ENCODE measurements at places on chromosomes 11 and 22.

- DNase-seq, result no peak
Measured at GRCh38 chr22:45230026-45230721, 10.5 kb downstream of the KIAA0930 start.

DNA sequence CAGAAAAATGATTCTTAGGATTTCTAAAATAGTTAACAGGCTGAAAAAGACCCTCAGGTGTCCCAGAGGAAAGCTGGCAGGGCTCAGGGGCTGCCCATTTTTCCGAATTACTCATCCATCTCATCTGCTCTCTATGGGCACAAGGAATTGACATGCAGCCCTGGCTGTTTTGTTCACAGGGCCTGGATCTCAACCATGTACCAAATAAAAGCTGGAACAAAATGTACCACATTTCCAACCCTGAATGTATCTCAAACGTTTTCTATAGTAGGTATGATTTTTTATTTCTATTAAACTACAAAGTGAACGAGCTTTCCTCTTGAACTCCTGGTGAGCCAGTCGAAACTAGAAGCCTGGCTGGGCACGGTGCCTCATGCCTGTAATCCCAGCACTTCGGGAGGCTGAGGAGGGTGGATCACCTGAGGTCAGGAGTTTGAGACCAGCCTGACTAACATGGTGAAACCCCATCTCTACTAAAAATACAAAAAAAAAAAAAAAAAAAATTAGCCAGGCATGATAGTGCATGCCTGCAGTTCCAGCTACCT is 43.8 kb upstream of the RASD2 start:
- no peak for DNase-seq

DNA sequence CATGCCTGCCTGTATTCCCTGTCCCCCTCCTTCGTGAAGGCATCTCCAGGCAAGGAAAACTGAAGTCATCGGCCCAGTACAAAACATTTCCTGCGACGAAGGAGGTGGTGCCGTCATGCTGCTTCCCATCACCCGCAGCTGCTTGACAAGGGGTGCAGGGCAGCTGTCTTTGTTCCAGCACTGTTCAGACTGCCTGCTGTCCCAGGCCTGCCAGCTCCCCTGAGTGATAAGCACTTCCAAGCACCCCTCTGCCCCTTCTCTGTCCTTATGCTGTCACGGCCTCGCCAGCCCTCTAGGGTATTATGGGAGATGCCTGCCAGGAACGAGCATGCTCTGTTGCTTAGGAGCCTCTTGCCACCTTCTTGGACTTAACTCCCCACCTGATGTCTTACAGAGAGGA is 37.1 kb upstream of the BSX start:
- DNase-seq, result no peak

DNA sequence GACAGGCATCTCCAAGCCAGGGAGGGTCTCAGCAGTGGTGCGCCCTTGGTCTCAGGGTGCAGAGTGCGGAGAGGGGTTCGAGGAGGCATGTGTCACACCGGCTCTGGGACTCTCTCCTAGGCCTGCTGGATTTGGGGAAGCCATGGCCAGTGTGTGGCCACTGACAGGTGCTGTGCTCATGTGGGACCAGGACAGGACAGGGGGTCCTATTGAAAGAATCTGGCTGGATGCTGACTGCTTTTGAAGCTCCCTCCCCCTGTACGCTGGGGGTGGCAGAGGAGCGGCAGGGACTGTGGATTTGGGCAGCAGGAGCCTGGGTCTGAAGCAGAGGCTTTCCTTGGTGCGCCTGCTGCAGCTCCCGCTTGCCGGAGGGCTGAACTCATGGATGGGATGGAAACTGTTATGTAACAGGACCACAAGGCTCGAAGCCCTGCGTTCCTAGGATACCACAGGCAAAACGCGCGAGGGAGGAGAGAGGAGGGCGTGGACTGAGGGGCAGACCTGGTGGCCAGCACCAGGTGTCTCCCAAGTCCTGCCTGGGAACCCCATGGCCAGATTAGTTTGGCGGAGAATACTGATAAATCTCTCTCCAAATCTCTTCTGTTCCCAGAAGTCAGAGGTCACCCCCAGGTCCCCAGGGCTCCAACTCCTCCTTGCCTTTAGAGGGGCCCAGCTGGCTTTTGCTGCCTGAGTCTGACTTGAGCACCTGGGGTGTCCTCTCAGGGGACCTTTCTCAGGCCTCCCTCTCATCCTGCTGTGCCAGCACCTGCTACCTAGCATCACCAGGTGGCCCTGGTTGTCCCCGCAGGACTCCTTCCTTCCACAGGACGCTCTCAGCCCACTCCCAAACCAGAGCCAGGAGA is 13.8 kb upstream of the TEF start:
- DNase-seq, result peak; percentile 77

DNA sequence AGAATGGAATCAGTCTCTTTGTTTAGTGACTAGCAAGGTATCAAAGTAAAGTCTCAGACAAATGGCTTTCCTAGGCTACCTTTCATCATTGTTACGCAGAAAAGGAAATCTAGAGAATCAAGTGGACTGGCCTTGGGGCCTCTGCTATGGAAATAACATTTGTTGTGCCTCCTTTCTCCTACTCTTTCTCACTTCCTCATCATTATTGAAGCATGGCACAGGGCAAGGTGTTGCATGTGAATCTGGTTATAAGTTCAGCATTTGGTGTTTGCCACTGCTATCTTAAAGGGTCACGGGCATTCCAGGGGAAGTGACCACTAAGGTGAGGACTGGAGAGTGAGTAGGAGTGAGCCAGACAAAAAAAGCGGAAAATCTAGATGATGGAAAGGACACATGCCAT is 54.9 kb downstream of the GLYATL1 start:
- no peak for DNase-seq

Measured in muscle of leg (tissue), 16 donors.